ENCODE measurements at places on chromosomes 3 and 15. TPM values are rescaled to one million over a fixed set of nuclear protein-coding genes. Genes with fewer than 3 reads are reported as not detected.

PLA2G4D gene
- not detected for total RNA-seq

SST gene
- not detected for total RNA-seq

SLC9A9 gene
- not detected for total RNA-seq

RMDN3 gene
- 46.3 TPM for total RNA-seq

CLDN1 gene
- total RNA-seq, result 39.3 TPM

MYZAP gene
- 4.3 TPM for total RNA-seq

ADAMTS9 gene
- total RNA-seq, result 4.0 TPM
